ENCODE measurements at places on chromosomes 3 and 15. TPM values are rescaled to one million over a fixed set of nuclear protein-coding genes. Genes with fewer than 3 reads are reported as not detected.

TFRC gene
- 207 TPM for total RNA-seq

CTSH gene
- total RNA-seq = 11.7 TPM

DNA sequence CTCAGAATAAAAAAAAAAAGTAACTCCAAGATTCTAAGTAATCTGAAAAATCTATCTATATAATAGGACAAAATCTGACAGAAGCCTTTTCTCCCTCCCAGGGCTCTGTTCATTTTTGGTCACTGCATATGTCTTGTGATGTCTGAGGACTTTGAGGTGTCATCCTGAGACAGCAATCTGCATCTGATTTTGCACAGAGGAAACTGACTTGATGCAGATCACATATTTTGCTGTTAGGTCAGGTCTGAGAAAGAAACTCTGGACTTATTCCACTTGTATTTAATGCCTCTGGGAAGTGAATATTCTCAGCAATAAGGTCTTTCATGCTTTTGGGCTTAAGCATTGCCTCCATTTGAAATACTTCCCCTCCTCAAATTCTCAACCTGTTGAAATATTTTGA, 295.2 kb upstream of the THBS1 start:
- DNase-seq = peak; percentile 27

DNA sequence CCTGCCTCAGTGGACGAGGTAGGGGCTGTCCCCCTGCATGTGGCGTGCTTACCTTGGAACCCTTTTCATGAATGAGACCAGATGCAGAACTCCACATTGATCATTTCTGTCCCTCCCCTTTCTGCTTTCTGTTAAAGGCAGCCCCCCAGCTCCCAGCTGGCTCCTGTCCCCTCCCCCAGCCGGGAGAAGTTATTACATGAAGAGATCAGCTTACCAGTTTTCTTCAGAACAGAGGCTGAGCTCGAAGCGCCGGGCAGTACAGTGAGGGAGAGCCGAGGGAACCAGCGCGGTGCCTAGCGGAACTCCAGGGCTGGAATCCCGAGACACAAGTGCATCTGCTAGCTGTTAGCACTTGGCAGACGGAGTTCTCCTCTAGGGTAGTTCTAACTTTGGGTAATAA, 263.3 kb upstream of the NR2E3 start:
- no peak for DNase-seq

DNA sequence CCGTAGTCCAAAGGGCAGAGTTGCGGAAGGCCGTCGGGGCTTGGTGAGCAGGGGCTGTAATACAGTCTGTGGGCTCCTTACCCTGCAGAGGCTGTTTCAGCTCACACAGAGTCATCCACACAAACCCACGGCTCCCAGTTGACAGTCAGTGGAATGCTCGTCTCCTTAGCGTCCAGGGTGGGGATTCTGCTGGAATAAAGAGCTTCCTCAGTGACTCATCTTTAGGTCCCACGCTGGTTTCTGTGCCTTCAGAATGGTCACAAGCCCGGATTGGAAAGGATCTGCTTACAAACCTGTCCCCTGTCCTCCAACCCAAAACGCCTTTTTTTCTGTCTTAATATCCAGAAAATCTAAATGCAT, 201.3 kb upstream of the TPM1 start:
- DNase-seq = peak; percentile 60

DNA sequence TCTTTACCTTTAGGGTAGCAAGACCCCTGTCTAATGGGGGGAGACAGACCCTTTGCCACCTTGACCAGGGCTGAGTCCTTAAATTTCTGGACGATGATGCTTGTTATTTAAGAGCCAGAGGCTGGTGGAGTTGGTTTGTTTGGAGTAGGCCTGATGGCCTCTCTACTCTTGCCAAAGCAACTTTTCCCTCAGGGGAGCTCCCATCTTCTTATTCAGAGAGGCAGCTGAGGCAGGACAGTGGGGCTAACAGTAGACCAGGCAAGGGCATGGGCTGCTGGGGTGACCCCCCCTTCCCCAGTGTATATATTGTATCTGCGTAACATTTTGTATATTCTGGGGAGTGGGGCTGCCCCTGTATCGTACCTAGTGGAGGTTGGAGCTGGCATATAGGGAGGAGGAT, 10.3 kb downstream of the RPS17 start:
- no peak for DNase-seq

- DNase-seq = peak; percentile 35
Observed at GRCh38 chr3:29420106-29420505, 139.2 kb downstream of the RBMS3 start.

DNA sequence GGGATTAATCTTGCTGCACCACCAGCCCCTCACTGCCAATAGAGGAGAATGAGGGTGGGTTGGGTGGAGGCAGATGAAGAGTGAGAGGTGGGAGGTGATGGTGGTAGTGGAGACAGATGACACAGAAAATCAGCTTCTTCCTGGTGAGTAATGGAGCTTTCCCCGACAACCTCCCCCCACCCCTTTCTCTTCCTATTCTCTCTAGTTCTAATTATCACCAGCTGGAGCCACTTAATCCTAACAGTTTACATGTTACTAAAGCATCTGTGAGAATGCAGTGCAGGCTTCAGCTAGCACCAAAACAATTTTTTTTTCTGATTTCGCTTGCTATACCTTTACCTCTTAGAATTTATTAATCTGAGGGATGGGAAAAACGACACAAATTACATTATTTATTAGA, 116.1 kb upstream of the DNAJC19 start:
- no peak for DNase-seq
